Fibroblast of pulmonary artery (primary cell): ENCODE measurements at places on chromosomes 2 and 18.

- peak; percentile 48 for DNase-seq
Observed at GRCh38 chr2:169119123-169119760, 49.9 kb downstream of the DHRS9 start.

GRCh38 chr2:217150236-217150635, 290.4 kb upstream of the TNP1 start:
- DNase-seq: peak; percentile 58

GRCh38 chr2:121558329-121558728, 27.6 kb downstream of the RNU4ATAC start:
- DNase-seq: no peak

GRCh38 chr2:120508567-120509041, 162.7 kb downstream of the INHBB start:
- peak; percentile 74 for DNase-seq

- no peak for DNase-seq
Observed at GRCh38 chr2:96116424-96116878, at the start of gene ADRA2B. TSS of gene ADRA2B (minus strand) at chr2:96116571. CDS start at chr2:96116149, 422 bp downstream.

DNA sequence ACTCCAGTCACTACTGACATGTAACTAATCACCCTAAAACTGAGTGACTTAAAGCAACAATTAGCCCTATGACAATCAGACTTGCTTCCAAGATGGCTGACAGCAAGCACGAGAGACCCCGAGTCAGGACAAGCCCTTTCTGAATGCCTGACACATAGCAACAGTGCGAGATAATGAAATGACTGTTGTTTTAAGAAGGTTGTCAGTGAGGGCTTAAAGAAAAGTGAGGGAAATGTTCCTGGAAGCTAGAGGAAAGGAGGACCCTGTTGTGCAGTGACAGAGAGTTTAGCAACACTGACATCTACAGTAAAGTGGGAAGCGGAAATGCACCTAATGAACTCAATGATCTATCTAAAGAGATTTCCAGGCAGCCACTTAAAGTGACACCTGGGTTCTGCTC, 163.1 kb downstream of the STK39 start:
- DNase-seq: no peak

- no peak for DNase-seq
Observed at GRCh38 chr2:152198499-152198898, 22.9 kb upstream of the STAM2 start.

- no peak for DNase-seq
Observed at GRCh38 chr2:237982039-237982725, 15.4 kb downstream of the UBE2F start.
